T-helper 2 cell (primary cell): ENCODE measurements at places on chromosomes 6 and 20.

DNA sequence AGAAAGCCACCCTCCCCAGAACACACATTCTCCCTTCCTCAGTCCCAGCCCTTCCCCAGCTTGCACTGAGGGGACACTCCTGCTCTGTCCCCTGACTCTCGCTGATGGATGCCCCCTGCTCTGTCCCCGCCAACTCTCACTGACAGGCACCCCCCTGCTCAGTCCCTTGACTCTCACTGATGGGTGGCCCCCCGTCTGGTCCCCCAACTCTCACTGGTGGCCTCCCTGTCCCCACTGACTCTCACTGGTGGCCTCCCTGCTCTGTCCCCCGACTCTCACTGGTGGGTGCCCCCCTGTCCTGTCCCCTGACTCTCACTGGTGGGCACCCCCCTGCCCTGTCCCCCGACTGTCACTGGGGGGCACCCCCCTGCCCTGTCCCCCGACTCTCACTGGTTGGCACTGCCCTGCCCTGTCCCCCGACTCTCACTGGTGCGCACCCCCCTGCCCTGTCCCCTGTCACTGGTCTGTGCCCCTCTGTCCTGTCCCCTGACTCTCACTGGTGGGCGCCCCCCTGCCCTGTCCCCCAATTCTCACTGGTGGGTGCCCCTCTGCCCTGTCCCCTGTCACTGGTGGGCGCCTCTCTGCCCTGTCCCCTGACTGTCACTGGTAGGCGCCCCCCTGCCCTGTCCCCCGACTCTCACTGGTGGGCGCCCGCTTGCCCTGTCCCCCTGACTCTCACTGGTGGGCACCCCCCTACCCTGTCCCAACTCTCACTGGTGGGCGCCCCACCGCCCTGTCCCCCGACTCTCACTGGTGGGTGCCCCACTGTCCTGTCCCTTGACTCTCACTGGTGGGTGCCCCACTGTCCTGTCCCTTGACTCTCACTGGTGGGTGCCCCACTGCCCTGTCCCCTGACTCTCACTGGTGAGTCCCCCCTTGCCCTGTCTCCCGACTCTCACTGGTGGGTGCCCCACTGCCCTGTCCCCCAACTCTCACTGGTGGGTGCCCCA, 60.9 kb downstream of the GINS1 start:
- DNase-seq = no peak

DNA sequence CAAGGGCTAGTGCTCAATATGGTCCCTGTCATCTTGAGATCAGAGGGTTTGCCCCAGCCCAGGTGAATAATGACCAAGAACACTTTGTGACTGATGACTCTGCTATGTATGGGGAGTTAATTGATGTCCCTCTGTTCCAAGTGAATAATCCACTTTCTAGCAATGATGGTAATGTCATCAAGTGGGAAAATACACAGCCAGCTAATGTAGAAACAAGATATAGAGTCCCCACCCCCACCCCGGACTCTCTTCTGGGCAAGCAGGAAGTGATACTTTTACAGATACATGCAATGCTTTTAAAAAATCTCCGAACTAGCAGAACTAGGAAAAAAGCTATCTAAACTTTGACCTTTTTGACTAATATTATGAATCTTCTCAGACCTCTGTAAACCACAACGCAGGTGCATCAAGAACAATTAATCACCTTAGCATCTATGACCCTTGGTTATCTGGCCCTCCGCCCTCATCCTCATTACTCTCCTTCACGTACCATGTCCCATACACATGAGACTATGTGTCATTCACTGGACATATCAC, 30.5 kb downstream of the CNR1 start:
- no peak for DNase-seq

DNA sequence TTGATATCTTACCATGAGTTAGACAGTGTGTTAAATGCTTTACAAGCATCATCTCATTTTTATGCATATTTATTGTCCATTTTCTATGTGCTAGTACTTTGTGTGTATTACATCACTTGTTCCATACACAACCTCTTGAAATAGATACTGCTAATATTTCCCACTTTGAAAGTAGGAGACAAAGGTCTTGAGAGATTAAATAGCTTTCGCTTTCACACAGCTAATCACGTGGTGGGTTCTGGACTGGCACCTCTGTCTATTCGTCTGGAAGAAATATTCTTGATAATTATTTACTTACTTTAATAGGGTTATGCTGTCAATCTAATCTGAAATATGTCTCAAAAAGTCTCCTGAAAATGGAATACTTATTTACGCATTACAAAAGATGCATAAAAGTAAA, 30.2 kb downstream of the EPHA7 start:
- no peak for DNase-seq

GRCh38 chr6:45706319-45706718, 309.3 kb downstream of the CLIC5 start:
- DNase-seq = no peak

DNA sequence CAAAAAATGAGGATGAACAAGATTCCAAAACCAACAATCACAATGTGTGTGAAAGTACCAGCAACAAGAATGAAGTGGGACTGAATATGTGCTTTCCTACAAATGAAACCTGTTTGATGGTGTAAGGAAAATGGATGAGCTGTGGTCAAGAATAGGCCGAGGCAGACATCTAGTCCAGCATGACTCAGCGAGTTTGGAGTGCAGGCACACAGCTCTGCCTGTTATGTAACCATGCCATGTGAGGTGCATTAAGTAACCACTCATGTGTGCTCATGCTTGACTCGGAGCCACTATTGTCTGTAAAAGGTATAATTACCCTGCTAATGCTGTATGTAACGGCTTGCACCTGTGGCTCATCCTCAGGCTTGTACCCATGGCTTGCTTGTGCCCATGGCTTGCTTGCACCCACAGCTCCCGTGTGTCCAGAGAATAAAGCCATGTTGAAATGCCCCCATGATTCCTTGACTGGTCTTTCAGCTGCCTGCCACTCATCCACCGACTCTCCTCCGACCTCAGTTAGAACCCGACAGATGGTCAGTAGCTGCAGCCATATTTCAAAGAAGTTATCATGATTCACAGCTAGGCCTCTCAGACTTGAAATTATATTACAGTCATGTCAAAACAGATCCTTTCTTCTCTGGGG, 98.7 kb downstream of the BACH2 start:
- DNase-seq = no peak

- no peak for DNase-seq
Observed at GRCh38 chr6:91961236-91961635, 1374.4 kb upstream of the MAP3K7 start.

GRCh38 chr20:23666189-23666588, 22.6 kb downstream of the CST4 start:
- DNase-seq = no peak

DNA sequence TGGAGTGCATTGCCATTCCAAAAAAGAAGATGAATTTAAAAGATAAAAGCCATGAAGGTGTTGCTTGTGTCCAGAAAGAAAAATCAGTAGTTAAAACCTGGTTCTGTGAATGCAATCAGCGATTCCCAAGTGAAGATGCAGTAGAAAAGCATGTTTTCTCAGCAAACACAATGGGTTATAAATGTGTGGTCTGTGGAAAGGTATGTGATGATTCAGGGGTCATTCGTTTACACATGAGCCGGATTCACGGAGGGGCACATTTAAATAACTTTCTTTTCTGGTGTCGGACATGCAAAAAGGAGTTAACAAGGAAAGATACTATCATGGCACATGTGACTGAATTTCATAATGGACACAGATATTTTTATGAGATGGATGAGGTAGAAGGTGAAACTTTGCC, 24.7 kb upstream of the BAG2 start:
- no peak for DNase-seq
